ENCODE measurements at places on chromosomes 5 and 9. TPM values are rescaled to one million over a fixed set of nuclear protein-coding genes. Genes with fewer than 3 reads are reported as not detected.

GRCh38 chr9:103681435-103681834, 412.7 kb upstream of the SMC2 start:
- DNase-seq = no peak

DNA sequence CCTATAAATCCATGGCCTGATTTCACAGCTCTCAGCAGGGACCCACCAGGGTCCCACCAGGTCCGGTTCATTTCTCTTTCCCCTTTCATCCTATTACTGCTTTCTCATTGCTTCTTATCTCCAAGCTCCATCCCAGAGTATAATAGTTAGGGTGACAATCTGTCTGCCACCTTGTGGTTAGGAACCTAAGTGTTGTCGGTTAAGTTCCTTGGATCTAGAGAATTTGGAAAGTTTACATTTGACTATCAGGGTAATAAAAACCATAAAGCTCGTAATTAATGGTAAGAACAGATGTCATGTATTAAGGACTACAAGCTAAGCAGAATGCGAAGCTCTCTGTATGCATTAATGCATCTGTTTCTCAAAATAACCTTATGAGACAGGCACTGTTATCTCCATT, 259.1 kb downstream of the SH3GL2 start:
- no peak for DNase-seq

The DAB2IP gene
- 20.5 TPM for polyA plus RNA-seq

The TMCO6 gene
- polyA plus RNA-seq = 5.0 TPM

GRCh38 chr9:93959739-93960154, 4.6 kb upstream of the BARX1 start:
- no peak for DNase-seq

The C9 gene
- 0.02 TPM for polyA plus RNA-seq

Data from AG04450 (cell line).